ENCODE measurements at places on chromosomes 1 and 21.

DNA sequence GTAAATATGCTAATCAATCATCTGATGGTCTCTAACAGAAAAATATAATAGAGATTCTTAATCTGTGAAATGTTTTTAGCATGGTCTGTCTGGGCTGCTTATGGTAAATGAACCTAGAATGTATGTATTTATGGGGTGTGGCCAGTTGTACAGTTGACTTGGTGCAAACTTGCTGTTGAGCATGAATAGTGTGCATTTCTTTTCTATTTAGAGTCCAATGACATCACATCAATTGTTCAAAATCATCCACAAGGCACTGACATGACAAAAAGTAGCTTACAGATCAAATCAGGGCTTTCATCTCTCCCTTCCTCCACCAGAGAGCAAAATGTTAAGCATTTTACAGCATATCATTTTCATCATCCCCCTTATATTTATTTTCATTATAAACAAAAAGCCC lies 1010.3 kb downstream of the KCNT2 start:
- DNase-seq: no peak

DNA sequence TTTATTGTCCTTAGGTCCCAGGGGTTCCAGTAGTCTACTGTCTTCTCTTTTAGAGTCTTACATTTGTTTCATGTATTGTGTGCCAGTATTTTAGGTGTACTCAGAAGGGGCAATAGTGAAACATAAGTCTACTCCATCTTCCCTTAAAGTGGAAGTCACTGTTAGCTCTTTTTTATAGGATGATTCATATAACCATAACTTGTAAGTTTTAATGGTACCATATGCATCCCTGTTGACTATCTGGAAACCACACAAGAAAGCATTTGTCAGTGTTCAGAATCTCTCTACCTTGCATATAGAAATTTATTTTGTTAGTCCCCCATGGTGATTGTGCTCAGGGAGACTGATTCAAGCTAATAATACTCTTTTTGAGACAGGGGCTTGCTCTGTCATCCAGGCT lies 149.9 kb downstream of the HS2ST1 start:
- DNase-seq: no peak

GRCh38 chr1:221991221-221991620 lies 249.3 kb upstream of the DUSP10 start:
- DNase-seq: no peak

DNA sequence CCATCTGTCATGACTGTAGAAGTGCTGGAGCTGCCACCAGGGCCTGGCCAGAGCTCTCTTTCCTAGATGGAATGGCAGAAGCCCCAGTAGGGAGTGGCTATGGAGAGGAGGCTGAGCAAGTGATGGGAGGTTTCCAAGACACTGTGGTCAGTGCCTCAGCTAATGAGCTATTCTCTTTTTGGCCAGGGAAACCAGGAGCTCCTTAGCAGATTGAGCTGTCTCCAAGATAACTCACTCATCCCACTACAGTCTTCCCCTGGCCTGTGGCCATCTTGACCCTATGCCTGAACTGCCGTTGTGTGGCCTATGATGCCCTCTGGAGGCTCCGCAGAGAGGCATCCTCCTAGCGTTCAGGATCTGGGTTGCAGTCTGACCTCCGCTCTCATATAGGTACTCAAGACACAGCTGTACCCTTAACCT lies 60.5 kb downstream of the ERI3 start:
- no peak for DNase-seq
